ENCODE measurements at places on chromosomes 6 and 20.

- DNase-seq = peak; percentile 38
These were observed 68.8 kb downstream of the CDS2 start for GRCh38 chr20:5195655-5196054.

- no peak for DNase-seq
These were observed 9.1 kb downstream of the EBF4 start for GRCh38 chr20:2701671-2702081.

GRCh38 chr6:123925350-123925749, 121.7 kb downstream of the NKAIN2 start:
- peak; percentile 19 for DNase-seq

GRCh38 chr6:6823568-6824224, 235.2 kb downstream of the LY86 start:
- no peak for DNase-seq

DNA sequence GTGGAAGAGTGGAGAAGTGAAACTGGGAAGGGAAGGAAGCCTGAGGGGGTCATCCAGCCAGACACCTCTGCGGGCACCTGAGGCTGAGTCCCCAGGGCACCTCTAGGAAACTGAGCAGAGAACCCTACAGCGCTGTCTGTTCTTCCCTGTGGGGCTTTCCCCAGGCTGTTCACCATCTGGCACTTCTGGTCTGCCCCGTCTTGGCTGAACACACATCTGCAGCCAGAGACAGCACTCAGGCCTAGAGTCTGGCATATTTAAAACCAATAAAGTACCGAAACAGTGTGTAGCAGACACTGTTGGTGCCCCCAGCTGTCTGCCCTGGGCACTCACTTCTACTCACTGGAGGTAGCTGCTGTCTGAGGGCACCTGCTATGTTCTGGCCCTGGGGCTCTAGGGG, 9.4 kb upstream of the ARFGEF2 start:
- no peak for DNase-seq

- no peak for DNase-seq
These were observed 49.9 kb downstream of the TGM2 start for GRCh38 chr20:38115205-38115604.

- no peak for DNase-seq
These were observed 37.3 kb downstream of the RBM38 start for GRCh38 chr20:57428324-57429158.

DNA sequence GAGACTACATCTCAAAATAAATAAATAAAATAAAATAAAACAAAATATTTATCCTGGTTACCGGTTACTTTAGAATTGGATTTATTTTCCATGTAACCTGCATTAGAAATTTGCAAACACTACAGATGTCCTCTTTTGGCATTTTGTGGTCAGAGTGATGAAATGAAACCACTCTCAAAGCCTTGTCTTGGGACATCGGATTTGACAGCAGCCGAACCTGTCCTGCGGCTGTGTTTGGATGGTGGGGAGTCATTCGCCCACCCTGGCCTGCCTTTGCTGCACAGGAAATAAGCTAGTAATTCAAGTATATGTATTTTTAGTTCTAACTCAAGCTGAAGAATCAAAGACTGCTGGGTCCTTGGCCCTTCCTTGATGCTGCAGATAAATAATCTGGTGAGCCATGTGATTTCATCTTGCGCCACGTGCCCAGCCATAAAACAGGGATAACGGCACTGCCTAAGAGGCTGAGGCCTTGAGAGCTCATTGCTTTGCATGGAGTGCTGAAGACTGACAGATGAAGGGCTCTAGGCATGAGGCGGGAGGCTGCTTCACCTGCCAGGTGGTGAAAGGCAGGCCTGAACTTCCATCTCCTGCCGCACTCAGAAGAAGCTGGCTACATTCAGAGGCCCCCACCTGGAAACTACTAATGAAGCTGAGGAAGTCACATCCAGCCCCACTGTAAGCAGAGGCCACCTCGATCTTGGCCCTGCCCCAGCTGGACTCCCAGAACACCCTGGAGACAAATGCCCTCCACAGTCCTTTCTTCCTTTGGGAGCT, 76.9 kb downstream of the NOL4L start:
- DNase-seq = no peak

GRCh38 chr6:3041606-3042005, 26.7 kb upstream of the RIPK1 start:
- no peak for DNase-seq

DNA sequence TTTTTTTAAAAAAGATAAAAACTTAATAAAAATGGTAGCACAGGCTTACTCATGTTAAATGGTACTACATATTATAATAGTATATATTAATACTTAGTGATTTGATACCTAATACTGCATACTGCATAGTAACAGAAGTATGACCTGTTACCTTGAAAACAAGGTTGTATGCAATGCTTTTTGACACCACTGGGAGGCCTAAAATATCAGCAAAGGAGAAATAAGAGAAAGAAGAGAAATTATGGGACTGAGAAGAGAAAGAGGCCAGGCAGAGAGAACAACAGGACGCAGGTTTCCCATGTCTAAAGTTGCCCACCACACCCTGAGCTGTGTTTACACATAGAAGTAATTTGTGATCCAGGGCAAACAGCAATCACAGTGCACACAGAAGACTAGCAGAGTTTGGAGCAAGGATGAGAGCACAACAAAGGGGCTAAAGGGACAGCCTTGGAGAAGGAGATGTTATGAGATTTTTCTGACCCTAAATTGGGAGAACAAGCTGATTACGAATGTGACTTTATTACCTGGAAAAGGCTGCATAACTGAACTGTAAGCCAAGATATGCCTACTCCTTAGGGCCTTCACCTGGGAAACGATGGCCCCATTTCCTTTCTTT, 73.2 kb downstream of the ROS1 start:
- no peak for DNase-seq

GRCh38 chr6:33013608-33014007, 4.2 kb upstream of the HLA-DOA start:
- DNase-seq = no peak

All from epithelial cell of proximal tubule (primary cell).